Kidney glomerular epithelial cell (primary cell): ENCODE measurements at places on chromosomes 3 and 15.

- DNase-seq = peak; percentile 25
These were observed 923 bp downstream of the SIAH2 start for GRCh38 chr3:150761831-150762661.

DNA sequence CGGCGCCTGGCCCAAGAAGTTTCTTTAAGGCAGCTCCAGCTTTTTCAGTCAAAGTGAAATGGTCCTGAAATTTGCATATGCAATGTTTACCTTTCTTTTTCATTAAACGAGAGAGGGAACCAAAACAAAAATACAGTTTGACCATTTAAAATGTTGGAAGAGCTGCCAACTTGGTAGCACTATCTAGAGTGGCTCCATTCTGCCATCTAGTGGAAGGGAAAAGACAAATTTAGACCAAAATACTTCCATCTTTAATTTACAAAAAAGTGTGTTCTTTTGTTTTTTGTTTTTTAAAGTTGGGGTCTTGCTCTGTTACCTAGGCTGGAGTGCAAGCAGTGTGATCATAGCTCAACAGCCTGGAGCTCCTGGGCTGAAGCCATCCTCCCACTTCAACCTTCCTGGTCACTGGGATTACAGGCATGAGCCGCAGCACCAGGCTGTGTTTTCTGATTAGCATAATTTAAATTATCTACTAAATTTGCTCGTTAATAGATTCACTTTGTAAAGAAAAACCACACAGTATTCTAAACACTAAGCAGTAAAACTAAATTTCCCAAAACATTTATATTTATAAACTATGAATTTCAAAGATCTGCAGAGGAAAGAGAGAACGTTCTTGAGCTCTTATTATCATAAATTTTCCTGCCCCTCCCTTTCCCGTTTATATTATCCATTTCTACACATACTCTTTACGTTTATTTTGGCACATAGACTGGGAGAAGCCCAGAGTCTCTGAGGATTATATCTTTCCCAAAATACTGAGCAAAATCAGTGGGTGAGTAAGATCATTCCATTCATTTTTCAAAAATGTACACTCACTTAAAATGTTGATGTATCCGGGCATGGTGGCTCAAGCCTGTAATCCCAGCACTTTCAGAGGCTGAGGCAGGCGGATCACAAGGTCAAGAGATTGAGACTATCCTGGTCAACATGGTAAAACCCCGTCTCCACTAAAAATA is 15.4 kb upstream of the RFC4 start:
- peak; percentile 50 for DNase-seq

DNA sequence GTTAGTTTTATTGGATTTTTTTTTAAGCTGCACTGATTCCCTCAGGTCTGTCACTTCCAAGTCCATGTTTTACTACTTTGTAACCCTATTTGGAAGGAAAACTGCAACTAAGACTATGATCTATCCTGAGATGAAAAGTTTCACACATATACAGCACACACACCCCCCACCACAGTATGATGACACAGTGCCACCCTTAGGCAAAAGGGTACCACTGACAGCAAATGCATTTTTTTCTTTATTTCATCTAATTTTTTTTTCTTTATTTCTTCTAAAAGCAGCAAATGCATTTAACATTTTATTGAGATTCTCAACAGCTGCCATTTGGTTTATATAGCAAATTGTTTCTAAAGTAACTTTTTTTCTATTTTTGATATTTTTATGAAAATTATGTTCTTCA is 21.2 kb downstream of the NGRN start:
- DNase-seq = peak; percentile 5

- peak; percentile 53 for DNase-seq
These were observed 49.4 kb downstream of the RBMS3 start for GRCh38 chr3:29329986-29330890.

- DNase-seq = peak; percentile 54
These were observed 36.3 kb upstream of the TMC3 start for GRCh38 chr15:81410318-81410753.

GRCh38 chr3:139213936-139214335 is 129.9 kb upstream of the MRPS22 start:
- no peak for DNase-seq

DNA sequence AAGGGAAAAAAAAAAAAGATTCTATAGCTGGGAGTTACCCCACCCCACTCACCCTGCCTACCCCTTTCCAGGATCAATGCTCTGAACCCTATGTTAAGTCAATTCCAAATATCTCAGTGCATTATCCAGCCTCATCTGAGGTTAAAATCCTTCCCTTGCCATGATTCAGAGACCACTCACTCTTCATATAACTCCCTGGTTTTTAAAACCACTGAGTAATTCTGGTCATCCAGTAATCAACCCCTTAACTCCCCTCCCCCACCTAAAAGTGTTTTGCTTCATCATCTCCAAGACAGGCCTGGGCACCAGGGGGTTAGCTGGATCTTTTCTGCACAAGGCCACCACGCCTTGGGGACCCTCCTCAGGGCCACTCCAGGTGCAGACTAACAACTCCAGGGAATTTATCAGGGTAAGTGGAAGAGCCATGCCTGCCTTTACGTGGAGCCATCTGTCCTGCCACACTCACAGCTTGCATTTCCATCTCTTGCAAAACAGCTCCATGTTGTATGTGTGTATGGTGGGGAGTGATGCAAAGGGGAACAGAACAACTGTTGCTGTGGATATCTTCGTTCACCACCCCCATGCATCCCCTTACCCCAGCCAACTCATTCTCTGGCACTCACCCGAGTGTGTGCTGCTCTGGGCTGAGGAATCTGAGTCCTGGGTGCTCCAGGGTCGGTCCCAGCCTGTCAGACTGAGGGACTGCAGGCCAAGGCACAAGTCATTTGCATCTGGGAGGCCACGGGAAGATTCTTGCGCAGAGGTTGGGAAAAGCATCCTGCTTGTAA is 30.7 kb upstream of the RPS17 start:
- DNase-seq = peak; percentile 4

GRCh38 chr3:186173224-186173815 is 64.4 kb upstream of the ETV5 start:
- DNase-seq = no peak

DNA sequence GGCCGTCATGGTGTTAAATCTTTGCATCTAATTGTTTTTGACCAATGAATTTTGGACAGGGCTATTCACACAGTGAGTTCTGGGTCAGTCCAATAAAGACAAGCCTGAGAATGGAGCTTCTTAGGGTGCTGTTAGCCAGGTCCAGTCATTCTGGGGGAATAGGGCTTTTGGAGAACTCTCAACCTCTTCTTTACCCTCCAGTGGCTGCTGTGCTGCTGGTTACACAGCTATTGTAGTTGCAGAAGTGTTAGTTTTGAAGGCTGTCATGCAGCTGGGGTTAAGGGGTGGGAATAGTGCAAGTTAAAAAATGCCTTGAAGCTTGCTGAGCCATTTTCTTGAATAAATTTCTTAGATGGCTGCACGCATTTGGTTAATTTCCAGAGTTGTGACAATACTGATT is 89.9 kb downstream of the CHD2 start:
- DNase-seq = no peak

DNA sequence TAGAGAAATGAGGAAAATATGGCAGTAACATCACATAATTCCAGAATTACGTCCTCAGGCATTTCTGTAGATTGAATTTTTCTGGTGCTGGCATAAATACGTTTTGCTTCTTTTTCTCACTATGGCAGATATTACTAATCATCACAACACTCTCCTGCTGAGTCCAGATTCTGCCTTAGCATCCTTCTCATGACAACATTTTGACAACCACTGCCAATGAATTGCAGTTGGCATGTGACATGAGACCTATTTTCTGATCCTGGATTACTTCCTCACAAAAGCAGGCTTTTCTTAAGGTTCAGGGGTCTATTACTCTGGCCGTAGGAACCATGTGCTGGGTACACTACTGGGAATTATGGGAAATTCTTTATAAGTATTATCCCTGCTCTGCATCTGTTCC is 22.5 kb upstream of the ARL6 start:
- DNase-seq = no peak

DNA sequence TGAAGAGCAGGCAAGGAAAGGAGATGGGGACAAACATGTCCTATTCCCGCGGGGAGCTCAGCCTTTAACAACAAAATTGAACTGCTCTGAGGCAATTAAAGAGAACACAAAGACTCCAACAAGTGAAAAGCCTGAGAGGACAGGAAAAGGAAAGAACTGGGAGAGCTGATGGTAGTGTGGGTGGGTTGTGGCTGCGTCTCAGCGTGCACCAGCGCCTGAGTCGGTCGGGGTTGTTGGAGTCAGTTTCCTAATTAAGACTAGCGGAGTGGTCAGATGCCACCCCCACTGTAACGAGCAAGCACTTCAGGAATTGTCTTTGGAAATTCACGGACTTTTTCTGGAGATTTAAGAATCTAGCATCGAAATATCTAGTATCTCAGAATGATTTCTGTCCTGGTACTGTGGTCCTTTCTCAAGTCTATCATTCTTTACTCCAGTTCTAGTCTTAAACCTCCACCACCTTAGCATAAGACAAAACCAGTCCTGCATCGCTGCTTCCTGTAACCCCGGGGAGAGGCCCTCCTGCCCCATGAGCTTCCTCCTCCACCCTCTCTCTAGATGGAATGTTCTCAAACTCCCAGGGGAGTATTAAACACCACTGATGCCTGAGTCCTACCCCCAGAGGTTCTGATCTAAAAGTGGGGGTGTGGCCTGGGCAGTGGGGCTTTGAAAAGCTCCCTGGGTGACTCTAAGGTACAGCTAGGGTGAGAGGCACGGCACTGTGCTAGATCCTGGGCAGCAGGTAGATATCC is 104.0 kb downstream of the CYP19A1 start:
- no peak for DNase-seq

- DNase-seq = peak; percentile 13
These were observed at the start of gene HHLA2 for GRCh38 chr3:108296239-108296638. Gene HHLA2 (plus strand): TSS chr3:108296548. CDS start chr3:108351814, 55,266 bp downstream.

DNA sequence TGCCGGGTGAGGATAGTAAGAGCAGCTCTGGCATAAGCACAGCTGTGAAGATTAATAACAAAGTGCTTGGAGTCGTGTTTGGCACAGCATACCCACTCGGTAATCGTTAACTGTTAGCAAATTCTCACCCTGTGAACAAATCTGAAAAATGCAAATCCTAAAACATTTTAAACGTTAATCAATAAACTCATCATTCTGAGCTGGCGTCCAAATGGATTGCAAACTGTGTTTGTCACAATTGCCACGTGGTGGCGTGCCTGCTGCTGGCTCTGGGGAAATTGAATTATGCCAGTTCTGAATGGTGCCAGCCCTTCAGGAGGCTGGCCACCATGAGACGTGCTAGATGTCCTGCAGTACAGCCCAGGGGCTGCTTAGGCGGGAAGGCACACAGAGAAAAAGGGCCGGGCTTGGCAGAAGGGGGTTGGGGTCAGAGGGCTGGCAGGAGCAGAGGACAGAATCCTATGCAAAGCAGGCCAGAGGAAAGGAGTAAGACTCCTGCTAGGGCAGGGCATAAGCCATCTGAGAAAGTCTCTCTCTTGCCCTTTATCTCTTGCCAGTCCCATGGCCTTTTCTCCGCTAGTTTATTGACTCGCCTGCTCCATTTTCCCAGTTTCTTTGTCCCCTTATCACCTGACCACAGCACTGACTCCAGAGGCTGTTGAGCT is 22.1 kb upstream of the POLG start:
- no peak for DNase-seq

DNA sequence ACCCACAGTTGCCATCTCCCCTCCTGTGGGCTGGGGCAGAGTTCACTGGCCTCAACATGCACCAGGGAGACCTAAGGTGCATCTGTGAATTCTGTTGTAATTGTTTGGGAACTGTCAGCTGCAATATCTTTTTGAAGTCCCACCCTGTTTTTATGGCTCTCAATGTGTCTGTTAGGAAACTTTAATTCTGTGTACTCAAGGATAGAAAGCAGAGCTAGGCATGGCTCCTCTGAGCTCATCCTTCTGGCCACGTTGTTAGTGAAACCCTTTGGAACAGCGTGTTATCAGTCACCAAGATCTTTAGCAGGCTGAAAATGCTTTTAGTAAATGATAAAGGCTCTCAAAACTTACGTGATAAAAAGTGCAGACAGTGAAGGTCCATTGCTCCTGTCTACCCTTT is 33.6 kb upstream of the MTMR10 start:
- peak; percentile 39 for DNase-seq

DNA sequence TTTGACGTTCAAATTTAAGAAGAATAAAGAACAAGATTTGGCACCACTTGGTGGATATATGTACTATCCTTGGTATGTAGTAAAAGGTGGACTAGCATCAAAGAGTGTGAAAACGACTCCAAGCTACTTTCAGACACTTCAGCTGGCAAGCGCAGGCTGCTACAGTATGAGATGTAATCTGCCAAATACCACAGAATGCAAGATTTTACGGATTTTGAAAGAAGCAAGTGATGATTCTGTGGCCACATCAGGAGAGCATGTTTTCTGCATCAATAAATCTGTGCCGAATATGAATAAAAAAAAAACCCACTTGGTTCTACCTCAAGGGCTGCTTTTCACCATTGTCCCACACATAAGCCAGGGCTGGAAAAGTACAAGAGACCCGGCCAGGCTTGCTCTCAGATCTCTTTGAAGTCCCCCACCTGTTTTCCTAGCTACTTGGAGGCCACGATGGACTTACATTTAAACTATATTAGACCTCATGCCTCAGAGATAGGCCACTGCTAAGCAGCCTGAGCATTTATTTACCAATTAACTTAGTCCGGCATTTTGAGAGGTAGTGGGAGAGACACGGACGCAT is 37.4 kb downstream of the MYO1E start:
- DNase-seq = no peak

- peak; percentile 32 for DNase-seq
These were observed 17.3 kb downstream of the FAIM start for GRCh38 chr3:138625707-138626365.

DNA sequence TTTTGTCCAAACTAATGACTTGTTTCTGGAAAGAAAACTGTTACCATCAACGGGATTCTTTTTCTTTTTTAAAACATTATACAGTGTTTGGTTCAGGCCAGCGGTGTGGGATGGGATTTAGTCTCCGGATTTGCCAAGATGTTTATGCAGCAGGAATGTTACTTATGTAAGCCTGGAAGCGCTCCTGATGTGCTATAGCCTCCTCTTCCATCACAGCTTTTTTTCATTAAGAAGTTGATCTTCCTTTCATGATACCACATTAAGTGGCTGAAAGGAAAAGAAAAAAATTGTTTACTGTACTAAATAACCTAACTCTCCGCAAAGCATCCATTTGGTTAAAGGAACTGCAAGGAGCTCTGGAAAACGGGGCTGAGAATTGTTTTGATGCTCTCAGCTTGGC is 120.5 kb upstream of the ALDH1A3 start:
- DNase-seq = no peak

DNA sequence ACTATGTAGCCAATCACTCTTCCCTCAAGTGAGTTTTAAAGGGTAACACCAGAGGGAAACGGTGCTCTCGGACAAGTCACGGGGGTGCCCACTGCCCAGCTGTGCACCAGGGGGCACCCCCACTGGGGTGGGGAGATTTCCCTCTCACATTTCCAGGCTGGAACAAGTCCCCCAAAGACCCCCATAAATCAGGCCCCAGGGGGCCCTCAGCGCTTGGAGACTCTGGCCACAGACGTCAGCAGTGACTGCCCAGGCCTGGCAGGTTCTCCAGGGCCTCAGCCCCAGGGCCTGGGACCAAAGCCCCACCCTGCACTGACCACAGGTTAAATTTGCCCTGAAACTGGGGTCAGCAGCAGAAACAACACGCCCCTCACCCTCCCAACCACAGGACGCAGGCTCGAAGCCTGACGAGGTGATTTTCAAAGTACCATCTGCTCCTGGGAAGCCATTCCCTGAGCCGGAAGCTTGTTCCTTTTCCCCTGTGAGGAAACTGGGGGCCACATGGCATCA is 17.0 kb downstream of the XXYLT1 start:
- no peak for DNase-seq

GRCh38 chr3:197730200-197730599 is 6.5 kb downstream of the RUBCN start:
- DNase-seq = peak; percentile 59

- peak; percentile 39 for DNase-seq
These were observed 106.7 kb upstream of the SNRPN start for GRCh38 chr15:24848050-24848449.
